ENCODE measurements at places on chromosomes 6 and 20.

- DNase-seq = no peak
Measured at GRCh38 chr6:31420546-31420945, 17.2 kb downstream of the MICA start.

GRCh38 chr20:13841206-13841605 lies 56.4 kb downstream of the NDUFAF5 start:
- no peak for DNase-seq

DNA sequence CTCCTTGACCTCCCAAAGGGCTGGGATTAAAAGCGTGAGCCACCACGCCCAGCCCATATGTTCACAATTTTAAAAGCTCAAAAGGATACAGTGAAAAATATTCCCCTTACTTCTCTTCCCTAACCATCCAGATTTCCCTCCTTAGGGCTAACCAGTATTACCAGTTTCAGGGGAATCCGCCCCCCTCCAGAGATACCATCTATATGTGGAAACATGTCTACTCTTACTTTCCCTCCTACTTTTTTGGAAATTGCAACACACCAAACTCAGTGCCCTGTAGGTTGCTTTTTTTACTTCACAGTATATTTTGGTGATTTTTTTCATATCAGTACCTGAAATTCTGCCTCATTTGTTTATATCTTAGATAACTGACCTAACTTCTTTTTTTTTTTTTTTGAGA lies 6.9 kb upstream of the RPL10A start:
- DNase-seq = no peak

- DNase-seq = no peak
Measured at GRCh38 chr20:2139250-2139649, 37.6 kb downstream of the STK35 start.

- DNase-seq = no peak
Measured at GRCh38 chr6:108419934-108420609, 125.2 kb downstream of the AFG1L start.

DNA sequence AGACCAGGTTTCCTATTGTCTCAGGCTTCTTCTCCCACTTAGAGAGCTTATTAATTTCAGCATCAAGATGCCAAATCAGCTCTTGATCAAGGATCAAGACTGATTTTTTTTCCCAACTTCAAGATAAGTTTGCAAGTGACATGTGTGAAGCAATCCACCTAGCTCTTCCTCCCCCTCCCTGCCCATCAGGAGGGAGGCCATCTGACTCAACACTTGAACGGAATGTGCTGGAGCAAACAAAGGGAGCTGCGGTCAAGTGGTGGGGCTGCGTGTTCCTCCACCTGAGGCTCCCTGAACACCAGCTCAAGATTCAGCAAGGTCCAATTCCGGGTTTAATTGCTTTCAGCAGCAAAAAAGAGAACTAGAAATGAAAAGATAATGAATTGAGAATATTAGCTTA lies 38.7 kb downstream of the TTI1 start:
- DNase-seq = no peak

GRCh38 chr20:9626357-9626756 lies 112.0 kb downstream of the LAMP5 start:
- no peak for DNase-seq

DNA sequence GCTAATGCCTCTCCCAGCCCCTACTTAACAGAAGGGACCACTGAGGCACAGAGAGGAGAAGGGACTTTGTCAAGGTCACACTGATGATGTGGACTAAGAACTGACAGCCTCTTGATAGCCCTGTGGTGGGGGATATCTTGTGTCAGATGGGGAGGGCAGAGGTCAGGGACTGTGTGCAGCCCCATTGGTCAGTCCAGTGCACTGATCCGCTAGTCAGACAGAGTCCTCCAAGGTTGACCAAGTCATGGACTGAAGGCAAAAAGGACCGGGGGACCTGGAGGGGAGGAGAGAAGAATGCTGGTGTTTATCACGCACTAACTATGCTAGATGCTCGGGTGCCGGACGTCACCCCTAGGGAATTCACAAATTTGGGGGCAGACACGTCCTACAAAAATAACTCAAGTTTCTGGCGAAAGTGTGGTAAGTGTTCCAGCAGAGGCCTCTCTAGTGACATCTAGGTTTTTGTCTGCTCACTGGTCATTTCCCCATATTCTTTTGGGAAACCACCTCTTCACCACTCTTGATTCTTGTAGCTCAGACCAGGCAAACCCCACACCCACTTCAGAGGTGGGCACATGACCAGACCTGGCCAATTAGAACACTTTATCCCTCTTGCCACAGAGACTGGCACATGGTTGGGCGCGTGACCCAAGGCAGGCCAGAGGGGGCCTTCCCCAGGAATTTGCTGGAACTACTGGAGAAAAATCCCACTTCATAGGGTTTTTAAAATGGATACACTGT lies 21.0 kb downstream of the TCF15 start:
- no peak for DNase-seq

DNA sequence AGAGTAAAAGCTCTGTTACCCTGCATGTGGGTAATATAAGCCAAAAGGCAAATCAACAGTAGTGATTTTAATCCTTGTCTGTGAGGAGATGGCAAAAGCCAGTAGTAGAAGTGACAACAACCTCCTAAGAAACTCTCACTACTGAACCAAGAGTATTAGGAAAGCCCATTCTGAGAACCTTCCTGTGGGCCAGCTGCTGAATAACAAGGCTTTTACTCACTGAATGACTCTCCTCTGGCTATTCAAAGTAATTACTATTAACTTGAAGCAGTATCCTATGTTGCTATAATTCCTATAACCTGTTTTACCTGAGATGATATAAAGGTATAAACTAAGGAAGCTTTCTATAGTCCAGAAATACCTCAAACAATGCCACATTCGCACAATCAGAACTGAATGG lies 55.1 kb downstream of the CHD6 start:
- DNase-seq = no peak

- DNase-seq = no peak
Measured at GRCh38 chr20:10673176-10673841, 490 bp downstream of the JAG1 start.

DNA sequence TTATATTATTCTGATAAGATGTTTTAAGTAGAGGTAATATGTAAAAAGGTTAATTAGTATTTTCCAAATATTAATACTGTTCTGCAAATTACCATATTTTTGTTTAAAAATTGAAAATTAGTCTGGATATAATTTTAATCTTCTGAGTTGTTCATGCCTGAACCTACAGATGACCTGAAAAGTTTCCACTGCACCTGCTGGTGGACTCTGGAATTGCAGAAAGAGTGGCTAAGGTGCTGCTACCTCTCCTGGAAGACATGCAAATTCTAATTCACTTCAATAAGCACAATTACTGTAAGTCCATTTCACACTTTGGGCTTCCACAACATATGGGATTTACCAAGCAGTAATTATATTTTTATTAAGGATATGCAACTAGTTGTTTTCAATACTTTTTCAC lies 77.7 kb upstream of the OLIG3 start:
- DNase-seq = peak; percentile 39

DNA sequence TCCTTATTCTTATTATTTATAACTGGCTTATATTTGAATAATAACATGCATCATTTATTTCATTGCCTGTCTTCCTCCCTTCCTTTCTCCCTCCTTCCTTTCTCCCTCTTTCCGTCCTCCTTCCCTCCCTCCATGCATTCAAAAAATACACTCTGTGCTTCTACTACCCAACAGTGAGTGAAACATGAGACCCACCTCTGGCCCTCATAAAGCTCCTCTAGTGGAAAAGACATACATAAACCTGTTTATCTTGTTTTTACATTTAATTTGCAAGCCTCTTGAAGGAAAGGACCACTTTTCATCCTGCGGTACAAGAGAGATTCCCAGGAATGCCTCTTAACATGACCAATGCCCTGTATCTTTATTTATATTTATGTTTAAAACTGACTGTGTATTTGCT lies 21.8 kb upstream of the ISM1 start:
- no peak for DNase-seq

- DNase-seq = no peak
Measured at GRCh38 chr6:90156861-90157260, 139.8 kb downstream of the BACH2 start.

- DNase-seq = peak; percentile 42
Measured at GRCh38 chr6:72411872-72412708, 209.8 kb upstream of the KCNQ5 start.

DNA sequence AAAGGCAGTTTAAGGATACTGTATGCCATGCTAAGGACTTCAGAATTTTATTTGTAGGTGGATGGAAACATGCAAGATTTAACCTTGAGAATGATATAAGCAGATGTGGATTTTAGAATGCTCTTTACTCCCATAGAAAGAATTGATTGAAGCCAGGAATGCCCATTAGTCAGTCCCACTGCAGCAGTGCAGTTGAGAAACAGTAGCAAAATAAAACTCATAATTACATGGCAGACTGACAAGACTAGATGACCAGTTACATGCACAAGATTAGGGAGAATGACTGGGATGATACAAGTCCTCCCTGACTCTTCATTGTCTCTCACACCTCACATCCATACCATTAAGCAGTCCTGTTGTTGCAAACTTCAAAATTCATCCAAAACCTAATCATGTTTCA lies 83.9 kb downstream of the PDE10A start:
- no peak for DNase-seq

- DNase-seq = no peak
Measured at GRCh38 chr20:45347936-45348778, at the start of gene SDC4. SDC4 (minus strand) TSS chr20:45348424; CDS start chr20:45348384, 40 bp downstream.

DNA sequence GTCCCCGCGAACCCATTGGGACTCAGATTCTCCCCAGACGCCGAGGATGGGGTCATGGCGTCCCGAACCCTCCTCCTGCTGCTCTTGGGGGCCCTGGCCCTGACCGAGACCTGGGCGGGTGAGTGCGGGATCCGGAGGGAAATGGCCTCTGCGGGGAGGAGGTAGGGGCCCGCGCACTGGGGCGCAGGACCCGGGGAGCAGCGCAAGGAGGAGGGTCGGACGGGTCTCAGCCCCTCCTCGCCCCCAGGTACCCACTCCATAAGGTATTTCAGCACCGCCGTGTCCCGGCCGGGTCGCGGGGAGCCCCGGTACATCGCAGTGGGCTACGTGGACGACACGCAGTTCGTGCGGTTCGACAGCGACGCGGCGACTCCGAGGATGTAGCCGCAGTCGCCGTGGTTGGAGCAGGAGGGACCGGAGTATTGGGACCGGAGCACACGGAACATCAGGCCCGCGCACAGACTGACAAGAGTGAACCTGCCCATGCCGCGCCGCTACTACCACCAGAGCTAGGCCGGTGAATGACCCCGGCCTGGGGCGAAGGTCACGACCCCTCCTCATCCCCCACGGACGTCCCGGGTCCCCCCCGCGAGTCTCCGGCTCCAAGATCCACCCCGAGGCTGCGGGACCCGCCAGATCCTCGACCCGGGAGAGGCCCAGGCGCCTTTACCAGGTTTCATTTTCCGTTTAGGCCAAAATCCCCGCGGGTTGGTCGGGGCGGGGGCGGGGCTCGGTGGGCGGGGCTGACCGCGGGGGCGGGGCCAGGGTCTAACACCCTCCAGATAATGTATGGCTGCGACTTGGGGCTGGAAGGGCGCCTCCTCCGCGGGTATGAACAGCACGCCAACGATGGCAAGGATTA lies 15.7 kb upstream of the HLA-A start:
- no peak for DNase-seq

- DNase-seq = no peak
Measured at GRCh38 chr20:38714308-38714707, 10.0 kb upstream of the SLC32A1 start.

- no peak for DNase-seq
Measured at GRCh38 chr6:134419716-134420115, 101.8 kb upstream of the SGK1 start.

GRCh38 chr6:8382434-8382833 lies 52.9 kb downstream of the SLC35B3 start:
- DNase-seq = no peak

- DNase-seq = no peak
Measured at GRCh38 chr6:3758842-3759144, 7.3 kb upstream of the PXDC1 start.

- no peak for DNase-seq
Measured at GRCh38 chr6:105692613-105693215, 289.8 kb upstream of the PREP start.

DNA sequence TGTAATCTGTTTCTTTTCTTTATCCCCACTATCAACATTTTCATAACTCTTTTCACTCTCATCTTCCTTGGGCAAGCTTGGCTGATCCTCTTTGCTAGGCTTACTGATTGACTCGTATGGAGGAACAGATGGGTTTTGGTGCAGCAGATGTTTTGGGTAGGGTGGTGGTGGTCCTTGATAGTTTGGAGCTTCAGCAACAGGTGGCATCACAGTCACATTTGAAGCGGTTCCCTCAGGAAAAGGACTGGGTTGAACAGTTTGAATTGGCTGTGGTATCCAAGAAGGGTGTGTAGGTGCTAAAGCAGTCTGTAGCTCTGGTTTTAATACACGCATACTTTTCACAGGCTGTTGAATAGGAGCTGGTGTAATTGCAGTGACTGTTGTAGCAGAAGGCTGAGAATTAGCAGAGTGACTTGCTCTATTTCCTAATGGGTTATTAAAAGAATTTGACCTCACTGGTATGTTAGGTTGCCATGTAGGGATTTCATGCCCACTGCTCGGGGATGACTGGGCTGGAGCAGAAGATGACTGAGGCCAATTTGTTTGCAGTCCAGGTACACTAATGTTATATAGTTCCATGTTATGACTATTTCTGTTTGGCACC lies 34.5 kb downstream of the LATS1 start:
- no peak for DNase-seq

- no peak for DNase-seq
Measured at GRCh38 chr6:105428342-105428957, 25.6 kb upstream of the PREP start.

DNA sequence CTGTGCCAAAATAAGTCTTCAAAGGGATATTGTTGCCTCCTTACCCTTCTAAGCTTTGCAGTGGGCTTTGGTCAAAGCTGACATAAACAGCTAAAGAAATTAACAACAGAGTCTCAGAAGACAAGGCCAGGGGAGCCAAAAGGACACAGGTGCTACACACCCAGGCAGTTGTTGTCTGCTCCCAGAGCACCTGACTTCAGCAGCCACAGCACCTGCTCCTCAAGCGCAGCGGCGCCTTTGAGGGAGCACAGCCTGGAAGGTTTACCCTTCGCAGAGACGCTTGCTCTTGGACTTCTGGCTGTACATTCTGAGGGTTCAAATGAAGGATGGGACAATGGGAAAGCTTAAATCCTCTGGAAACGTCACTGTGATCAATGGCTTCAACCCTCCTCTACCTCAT lies 16.6 kb downstream of the B4GALT5 start:
- DNase-seq = no peak

All from stimulated activated CD8-positive, alpha-beta memory T cell treated with anti-CD3 and anti-CD28 coated beads, Interleukin-4, amount 100 ng/mL, for 1 hour (primary cell).